ENCODE measurements at places on chromosomes 2 and 18.

GRCh38 chr2:232741294-232741693 is 35.1 kb downstream of the KCNJ13 start:
- H3K4me1 ChIP-seq: peaks cover 11% of the 10 kb centered on the region
- no peak overlapping the region for H3K27ac ChIP-seq
- peaks cover 14% of the 10 kb centered on the region for H3K36me3 ChIP-seq
- no peak for DNase-seq

DNA sequence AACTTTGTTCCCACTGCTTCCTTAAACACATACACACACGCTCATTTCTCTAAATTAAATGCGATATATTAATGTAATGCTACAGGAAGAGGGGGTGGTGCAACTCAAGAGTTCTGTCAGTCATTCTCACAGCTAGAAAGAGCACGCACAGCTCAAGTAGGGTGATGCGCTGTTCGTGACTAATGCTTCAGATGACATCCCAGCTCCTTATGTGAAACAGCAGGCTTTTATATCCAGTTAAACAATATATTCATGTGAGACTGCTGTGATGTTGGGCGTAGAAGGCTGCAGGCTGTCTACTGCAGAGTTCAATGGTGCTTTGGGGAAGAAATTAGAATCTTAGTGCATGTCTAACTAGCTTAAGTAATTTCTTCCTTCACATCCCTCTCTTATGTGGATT is 912.6 kb upstream of the FSHR start:
- H3K4me1 ChIP-seq: no peaks in the 10 kb centered on the region
- no peak overlapping the region for H3K27ac ChIP-seq
- H3K4me3 ChIP-seq: no peak overlapping the region
- no peaks in the 10 kb centered on the region for H3K27me3 ChIP-seq
- no peaks in the 10 kb centered on the region for H3K36me3 ChIP-seq

DNA sequence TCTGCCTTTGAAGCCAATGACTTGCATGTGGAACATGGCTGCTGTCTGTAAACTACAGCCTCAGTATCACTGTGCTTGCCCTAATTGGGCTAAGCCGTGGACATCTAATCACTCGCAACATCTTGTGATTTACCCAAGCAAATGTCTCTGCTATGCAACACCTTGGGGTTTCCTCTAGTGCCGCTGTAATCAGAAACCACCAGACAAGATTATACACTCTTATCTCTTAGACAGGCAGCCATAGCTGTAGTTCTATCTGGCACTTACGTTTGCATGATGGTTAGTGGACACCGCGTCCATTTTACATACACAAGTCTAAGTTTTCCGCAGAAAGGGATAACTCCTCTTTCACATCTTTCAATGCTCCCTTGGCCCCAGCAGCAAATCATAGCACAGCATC is 204.3 kb upstream of the CCDC68 start:
- H3K27ac ChIP-seq: no peak overlapping the region
- H3K4me3 ChIP-seq: no peak overlapping the region
- H3K36me3 ChIP-seq: no peaks in the 10 kb centered on the region
- DNase-seq: no peak
- H3K4me1 ChIP-seq: no peaks in the 10 kb centered on the region
- no peaks in the 10 kb centered on the region for H3K27me3 ChIP-seq

- peaks cover 10% of the 10 kb centered on the region for H3K4me1 ChIP-seq
- H3K27ac ChIP-seq: no peak overlapping the region
- no peaks in the 10 kb centered on the region for H3K36me3 ChIP-seq
- H3K27me3 ChIP-seq: no peaks in the 10 kb centered on the region
Observed at GRCh38 chr2:8004250-8004681, 677.6 kb upstream of the ID2 start.

GRCh38 chr2:2647141-2647541 is 316.1 kb upstream of the MYT1L start:
- H3K36me3 ChIP-seq: no peaks in the 10 kb centered on the region
- no peak overlapping the region for H3K27ac ChIP-seq
- no peak for DNase-seq
- peaks cover 14% of the 10 kb centered on the region for H3K4me1 ChIP-seq
- peak overlapping the region; percentile 52 for H3K4me3 ChIP-seq

GRCh38 chr18:21735452-21736015 is 5.1 kb upstream of the MIB1 start:
- no peak for DNase-seq
- no peak overlapping the region for H3K4me3 ChIP-seq
- H3K36me3 ChIP-seq: peaks cover 18% of the 10 kb centered on the region
- no peak overlapping the region for H3K27ac ChIP-seq

- H3K27ac ChIP-seq: no peak overlapping the region
- H3K36me3 ChIP-seq: peaks cover 46% of the 10 kb centered on the region
- no peak for DNase-seq
- H3K4me3 ChIP-seq: no peak overlapping the region
- H3K27me3 ChIP-seq: no peaks in the 10 kb centered on the region
Observed at GRCh38 chr2:120300385-120300784, 45.6 kb upstream of the INHBB start.

DNA sequence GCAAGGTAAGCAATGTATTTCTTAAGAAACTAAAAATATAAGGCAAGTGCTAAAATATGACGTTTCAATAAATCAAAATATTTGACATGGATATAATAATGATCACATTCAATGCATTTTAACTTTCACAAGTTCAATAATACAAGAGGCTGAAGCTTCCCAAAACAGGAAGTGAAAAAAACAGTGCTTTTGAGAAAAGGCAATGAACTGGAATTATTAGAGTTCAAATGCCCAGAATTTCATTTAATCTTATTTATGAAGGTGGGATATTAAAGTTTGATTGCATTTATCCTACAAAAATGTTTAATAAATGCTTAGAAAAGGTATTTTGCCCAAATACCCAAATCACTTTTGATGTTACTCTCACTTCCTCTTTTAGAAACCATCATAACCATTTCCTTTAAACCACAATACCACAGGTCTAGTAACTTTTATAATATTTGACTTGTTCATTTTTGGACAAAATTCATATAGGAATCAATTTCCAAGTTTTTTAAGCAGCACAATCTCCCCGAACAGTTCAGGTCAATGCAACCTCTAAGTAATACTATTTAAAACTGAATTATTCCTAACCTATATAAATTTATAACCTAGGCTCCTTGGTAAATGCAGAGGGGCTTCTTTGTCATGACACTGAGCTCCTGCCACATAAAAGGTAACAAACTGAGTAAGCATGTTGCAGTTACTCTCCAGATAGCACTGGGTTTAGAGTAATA is 2.1 kb downstream of the NCKAP1 start:
- no peak overlapping the region for H3K27ac ChIP-seq
- DNase-seq: no peak
- no peaks in the 10 kb centered on the region for H3K36me3 ChIP-seq
- H3K27me3 ChIP-seq: peaks cover 83% of the 10 kb centered on the region

GRCh38 chr2:6497048-6497447 is 368.7 kb downstream of the CMPK2 start:
- H3K4me1 ChIP-seq: no peaks in the 10 kb centered on the region
- DNase-seq: no peak
- H3K4me3 ChIP-seq: no peak overlapping the region
- no peaks in the 10 kb centered on the region for H3K36me3 ChIP-seq

DNA sequence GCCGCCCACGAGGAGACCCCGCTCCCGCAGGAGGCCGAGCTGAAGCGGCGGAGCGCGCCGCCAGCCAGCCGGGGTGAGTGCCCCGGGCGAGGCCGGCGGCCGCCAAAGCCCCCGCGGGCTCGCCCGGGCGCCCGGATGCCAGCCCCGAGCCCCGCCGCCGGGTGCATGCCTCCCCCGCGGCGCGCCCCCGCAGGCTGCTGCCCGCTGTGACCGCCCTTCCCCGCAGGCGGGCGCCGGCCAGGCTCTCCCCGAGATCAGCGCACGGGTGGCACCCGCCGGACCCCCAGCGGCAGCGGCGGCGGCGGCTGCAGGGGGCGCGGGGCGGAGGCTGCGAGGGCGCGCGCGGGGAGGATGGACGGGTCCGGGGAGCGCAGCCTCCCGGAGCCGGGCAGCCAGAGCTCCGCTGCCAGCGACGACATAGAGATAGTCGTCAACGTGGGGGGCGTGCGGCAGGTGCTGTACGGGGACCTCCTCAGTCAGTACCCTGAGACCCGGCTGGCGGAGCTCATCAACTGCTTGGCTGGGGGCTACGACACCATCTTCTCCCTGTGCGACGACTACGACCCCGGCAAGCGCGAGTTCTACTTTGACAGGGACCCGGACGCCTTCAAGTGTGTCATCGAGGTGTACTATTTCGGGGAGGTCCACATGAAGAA is 470 bp downstream of the KCNF1 start:
- H3K27me3 ChIP-seq: peaks cover 48% of the 10 kb centered on the region
- no peaks in the 10 kb centered on the region for H3K4me1 ChIP-seq
- no peak overlapping the region for H3K4me3 ChIP-seq
- no peak overlapping the region for H3K27ac ChIP-seq
- no peak for DNase-seq
- no peaks in the 10 kb centered on the region for H3K36me3 ChIP-seq

- no peak overlapping the region for H3K4me3 ChIP-seq
- no peaks in the 10 kb centered on the region for H3K36me3 ChIP-seq
- H3K27ac ChIP-seq: no peak overlapping the region
Observed at GRCh38 chr2:75022516-75022915, 64.1 kb downstream of the POLE4 start.

DNA sequence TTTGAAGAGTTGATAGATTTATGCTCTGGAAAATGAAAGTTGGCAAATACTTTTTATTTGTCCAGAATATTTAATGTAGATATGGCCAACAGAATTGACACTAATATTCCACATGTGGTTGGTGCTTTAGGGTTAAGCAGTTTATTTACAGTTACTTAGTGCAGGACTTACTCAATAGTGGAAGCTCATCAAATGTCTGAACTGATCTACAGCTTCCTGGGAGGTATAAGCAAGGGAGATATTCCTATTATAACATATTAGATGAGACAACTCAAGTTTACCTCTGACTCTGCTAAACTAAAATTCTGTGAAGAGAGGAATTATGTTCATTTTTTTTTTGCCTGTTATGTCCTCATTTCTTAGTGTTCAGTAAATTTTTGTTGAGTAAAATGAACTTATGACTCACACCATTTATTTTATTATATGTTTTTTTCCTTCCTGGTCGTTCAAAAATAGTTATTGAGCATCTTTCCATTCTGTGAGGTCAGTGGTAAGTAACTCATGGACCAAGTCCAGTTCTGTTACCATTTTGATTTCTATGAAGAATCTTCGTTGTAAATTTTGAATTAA is 13.6 kb downstream of the ABI2 start:
- peaks cover 10% of the 10 kb centered on the region for H3K4me1 ChIP-seq
- no peak for DNase-seq
- H3K27ac ChIP-seq: no peak overlapping the region
- H3K36me3 ChIP-seq: peaks cover 6% of the 10 kb centered on the region
- H3K4me3 ChIP-seq: no peak overlapping the region
- no peaks in the 10 kb centered on the region for H3K27me3 ChIP-seq

GRCh38 chr18:68803356-68803755 is 5.5 kb downstream of the CCDC102B start:
- H3K27ac ChIP-seq: no peak overlapping the region
- no peaks in the 10 kb centered on the region for H3K36me3 ChIP-seq
- H3K27me3 ChIP-seq: no peaks in the 10 kb centered on the region

GRCh38 chr18:49617865-49618264 is 56.0 kb downstream of the LIPG start:
- H3K36me3 ChIP-seq: no peaks in the 10 kb centered on the region
- H3K27me3 ChIP-seq: peaks cover 26% of the 10 kb centered on the region
- H3K4me3 ChIP-seq: no peak overlapping the region
- H3K4me1 ChIP-seq: no peaks in the 10 kb centered on the region
- DNase-seq: no peak
- H3K27ac ChIP-seq: no peak overlapping the region

DNA sequence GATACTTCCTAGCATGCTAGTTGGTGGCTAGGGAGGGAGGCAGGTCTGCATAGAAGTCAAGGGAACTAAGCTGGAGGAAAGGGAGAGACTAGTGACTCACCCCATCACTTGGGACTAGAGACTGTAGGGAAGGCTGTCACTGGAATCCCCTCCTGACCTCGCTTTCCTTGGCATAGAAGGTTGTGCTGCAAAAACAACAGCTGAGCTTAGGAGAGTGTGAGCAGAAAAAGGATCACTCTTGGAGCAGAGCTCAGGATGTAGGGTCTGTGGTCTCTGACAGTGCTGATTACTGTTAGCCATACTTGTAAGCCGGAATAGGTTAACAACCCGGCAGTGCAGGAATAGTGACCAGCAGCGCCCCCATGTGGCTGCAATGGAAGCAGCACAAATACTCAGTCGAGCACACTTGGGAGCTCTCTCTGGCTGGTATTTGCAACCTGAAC is 66.9 kb upstream of the SMAD2 start:
- DNase-seq: no peak
- H3K4me3 ChIP-seq: no peak overlapping the region
- peaks cover 5% of the 10 kb centered on the region for H3K4me1 ChIP-seq
- no peak overlapping the region for H3K27ac ChIP-seq

DNA sequence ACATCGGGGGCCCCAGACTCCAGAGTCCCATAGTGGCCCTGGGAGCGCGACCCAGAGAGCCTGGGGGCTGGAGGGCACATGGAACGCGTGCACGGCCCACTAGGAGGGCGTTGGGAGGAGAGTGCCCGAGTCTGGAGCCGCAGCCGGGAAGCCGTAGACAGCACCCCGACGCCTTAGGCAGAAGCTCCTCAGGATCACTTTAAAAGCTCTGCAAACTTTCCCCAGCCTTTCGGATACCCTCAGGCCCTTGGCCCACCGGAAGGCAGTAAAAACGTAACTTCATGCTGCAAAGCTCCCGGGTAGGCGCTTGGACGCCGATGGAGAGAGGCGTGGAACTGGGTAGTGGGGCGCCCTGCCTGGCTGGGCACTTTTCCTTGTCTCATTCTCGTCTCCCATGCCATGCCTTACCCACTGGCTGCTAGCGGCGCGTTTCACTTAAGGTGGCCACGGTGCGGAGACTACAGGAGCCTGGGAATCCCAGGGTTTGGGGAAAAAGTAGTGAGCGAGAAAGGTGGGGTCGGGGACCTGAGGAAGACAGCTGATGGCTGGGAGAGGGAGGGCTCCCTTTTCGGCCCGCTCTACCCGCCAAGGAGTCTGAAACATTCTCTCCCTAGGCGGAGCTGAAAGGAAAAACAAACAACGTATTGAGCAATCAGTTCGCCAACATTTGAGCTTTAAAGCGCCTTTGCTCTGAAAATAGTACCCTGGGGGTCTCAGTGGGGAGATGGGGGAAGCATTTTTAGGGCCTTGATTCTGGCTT is 141.8 kb downstream of the MEIS1 start:
- no peak overlapping the region for H3K27ac ChIP-seq
- H3K4me3 ChIP-seq: no peak overlapping the region

Data from T-helper 2 cell treated with Interferon-gamma antibody and Interleukin-4, amounts not matched to agents 5 μg/mL and 100 μg/mL, for 36 hours (primary cell).